ENCODE measurements at places on chromosomes 4 and X. TPM values are rescaled to one million over a fixed set of nuclear protein-coding genes. Genes with fewer than 3 reads are reported as not detected.

DNA sequence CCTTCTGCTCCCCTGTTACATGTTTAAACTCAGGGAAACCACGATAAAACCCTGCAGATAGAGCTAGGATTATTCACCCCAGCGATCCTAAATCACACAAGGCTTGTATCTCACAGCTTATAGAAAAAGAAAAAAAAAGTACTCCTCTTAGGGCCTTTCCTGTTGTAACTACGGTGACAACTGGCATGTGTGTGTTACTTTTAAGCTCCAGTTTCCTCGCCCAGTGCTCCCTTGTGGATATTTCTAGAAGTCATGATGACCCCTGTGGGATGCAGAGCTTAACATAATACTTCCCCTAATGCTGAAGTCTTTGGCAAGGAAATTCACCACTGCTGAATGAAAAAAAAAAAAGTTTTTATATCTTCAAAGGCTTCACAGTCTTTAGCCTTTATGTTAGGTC, 114.7 kb downstream of the NWD2 start:
- DNase-seq, result no peak

MND1 gene
- total RNA-seq, result 3.3 TPM

DNA sequence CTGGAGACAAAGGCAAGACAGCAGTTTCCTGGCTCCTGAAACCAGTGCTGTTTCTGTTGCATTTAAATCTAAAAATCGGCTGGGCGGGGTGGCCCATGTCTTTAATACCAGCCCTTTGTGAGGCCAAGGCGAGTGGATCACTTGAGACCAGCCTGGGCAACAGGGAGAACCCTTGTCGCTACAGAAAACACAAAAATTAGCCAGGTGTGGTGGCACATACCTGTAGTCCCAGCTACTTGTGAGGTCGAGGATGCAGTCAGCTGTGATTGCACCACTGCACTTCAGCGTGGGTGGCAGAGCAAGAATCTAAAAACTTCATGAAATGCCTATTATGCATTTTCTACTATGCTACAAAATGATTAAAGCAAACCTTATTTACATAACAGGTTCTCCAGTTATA, 205.4 kb upstream of the ITM2A start:
- no peak for DNase-seq

ATP2B3 gene
- under 0.01 TPM for total RNA-seq

UBA6 gene
- 268 TPM for total RNA-seq

DNA sequence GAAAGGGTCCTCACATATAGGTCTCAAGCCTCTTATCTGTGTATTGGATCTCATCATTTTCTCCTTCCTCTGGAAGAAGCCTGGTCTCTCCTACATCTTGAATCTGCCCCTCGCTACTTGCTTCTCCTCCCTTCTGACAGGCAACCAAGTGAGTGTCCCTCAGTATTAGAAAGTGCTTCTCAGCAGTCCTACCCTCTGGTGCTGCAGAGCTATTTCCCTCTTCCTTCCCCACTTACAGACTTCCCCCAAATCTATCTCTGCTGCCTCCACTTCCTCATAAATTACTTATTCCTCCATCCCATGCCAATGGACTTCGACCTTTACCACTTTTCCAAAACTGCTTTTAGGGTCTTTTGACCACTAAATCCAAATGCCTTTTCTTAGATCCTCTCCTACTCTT, 129.1 kb upstream of the NAP1L5 start:
- no peak for DNase-seq

All from IMR-90 (cell line).